NCI-H446 (cell line): ENCODE measurements at places on chromosomes 5 and 9.
A peak's percentile ranks its signal among the peaks of the same experiment; 100 is the strongest.

DNA sequence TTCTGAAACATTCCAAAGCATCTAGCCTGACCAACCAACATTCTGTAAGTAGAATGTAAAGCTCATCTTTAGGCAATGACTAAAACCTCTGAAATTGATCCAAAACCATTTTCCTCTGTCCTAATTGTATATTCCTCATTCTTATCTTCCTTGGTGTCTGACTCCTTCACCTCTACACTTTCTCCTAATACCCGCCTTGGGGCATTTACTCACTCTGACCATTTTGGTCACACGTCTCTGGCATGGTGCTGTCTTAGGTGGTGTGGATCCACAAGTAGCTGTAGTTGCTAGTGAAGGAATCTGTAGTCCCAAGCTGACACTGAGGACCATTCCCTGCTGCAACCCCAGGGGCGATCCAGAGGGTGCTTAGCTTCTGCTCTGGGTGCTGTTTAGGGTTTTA lies 40.8 kb upstream of the LMNB1 start:
- no peak for DNase-seq

- no peak for DNase-seq
These were observed 24.2 kb downstream of the TCF7 start for GRCh38 chr5:134138416-134139376.

DNA sequence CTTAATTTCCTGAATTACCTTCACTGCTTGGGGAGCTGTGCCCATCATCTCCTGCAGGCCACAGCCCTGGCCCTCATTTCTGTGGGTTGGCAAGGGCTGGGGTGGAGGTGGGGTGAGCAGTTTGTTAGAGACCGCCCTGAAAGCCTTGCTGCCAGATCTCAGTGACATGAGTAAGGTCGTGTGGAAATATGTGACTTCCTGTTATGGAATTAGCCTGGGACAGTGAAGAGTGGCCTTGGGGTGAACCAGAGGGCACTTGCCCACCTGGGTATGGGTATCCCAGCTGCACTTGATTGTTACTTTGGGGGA lies 2.5 kb upstream of the HNRNPAB start:
- DNase-seq = no peak

DNA sequence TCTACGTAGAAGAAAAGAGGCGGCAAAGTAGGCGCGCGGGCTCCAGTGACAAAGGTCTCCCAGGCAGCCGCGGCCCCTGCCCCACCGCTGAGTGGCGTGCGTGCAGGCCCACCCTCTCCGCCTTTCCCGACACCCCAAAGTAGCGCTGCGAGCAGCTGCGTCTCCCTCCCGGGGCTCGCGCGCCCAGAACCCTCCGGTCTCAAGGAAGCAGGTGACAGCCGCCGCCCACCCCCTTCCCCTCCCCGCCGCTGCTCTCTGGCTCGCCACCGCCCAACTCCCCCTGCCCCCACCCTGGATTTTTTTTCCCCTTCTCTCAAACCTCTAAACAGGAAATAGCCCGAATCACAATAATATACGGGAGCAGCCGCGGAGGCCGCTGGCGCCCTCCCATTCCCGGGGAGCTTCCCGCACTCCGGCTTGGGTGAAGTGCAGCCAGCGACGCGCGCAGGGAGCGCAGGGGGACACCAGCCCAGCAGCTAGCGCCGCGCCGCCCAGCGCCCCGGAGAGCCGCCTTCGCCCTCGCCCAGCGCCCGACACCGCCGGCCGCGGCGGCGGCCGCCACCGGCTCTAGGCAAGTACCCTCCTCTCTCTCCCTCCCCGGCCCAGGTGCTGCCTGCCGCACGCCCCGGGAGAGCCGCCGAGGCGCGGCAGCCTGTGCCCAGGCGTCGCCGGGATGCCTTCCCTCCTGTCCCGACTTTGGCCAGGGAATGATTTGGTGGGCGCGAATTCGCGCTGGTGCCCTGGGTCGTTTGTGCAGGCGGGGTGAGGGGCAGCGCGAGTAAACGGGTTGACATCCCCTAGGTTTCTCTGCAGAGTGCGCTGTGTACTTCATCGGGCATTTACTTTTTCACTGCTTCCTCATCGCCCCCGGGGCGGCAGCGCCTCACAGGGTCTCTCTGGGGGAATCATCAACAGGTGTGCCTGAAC lies 52.7 kb upstream of the TJP2 start:
- no peak for DNase-seq

DNA sequence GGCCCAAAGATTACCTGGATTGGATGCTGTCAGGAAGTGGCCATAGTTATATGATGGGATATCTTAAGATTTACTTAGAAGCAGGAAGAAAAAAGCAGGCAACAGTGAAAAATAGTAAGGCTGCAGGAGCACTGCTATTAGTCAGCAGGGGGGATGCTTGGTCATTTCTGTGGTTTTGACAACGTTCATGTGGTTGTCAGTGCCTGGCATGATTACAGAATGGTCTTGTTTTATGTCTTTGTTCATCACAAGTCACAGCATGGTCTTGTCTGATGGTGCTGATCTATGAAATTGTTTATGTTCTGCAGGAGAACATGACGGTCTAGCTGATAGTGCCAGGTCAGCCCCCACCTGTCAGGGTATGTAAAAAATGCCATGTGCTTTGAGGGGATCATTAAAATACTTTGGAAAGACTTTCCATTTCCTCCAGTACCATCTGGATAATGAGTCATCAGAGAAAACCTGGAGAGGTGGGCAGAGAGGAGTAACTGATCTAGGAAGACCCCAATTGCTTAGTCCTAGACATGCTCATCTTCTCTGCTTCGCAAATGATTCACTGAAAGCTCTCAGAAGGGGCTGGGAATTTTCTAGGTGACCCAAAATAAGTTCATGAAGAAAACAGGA lies 48.5 kb downstream of the PLGRKT start:
- no peak for DNase-seq

GRCh38 chr5:147305147-147305546 lies 70.3 kb downstream of the STK32A start:
- no peak for DNase-seq

GRCh38 chr5:116456036-116456435 lies 118.6 kb downstream of the SEMA6A start:
- DNase-seq = no peak

GRCh38 chr9:18149471-18150011 lies 324.4 kb upstream of the ADAMTSL1 start:
- DNase-seq = no peak

- DNase-seq = no peak
These were observed 282.8 kb upstream of the TNC start for GRCh38 chr9:115400796-115401195.

GRCh38 chr5:141182248-141182647 lies at the start of gene PCDHB16:
TSS of gene PCDHB16 (plus strand) at chr5:141182387. CDS start at chr5:141182560, 173 bp downstream.
- DNase-seq = peak; percentile 2
